ENCODE measurements at places on chromosomes 11 and 22.

- H3K36me3 ChIP-seq, result no peaks in the 10 kb centered on the region
- peak overlapping the region; percentile 94 for H3K4me3 ChIP-seq
- H3K27me3 ChIP-seq, result peaks cover 13% of the 10 kb centered on the region
- peaks cover 7% of the 10 kb centered on the region for H3K4me1 ChIP-seq
- DNase-seq, result no peak
Observed at GRCh38 chr11:14644226-14645014, 816 bp downstream of the PDE3B start.

- H3K36me3 ChIP-seq, result no peaks in the 10 kb centered on the region
- H3K4me1 ChIP-seq, result no peaks in the 10 kb centered on the region
- H3K27ac ChIP-seq, result no peak overlapping the region
Observed at GRCh38 chr11:106585061-106585460, 433.2 kb downstream of the GUCY1A2 start.

DNA sequence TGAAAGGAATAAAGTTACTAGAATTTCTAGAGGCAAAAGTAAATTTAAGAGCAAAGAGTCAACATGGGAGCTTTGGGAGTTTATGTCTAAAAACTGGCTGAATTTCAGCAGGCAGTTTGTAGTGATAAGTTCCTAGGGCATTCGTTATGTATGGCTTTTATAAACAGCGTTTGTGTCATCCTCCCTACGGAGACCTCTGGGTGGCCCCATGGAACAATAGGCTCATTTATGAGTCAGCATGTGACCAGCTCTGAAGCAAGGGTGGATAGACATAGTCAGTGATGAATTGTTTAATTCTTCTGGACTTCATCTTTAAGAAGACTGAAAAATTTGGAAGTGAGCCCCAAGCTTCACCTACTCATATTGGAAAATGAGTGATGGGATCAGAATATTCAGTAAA is 37.1 kb downstream of the SVIP start:
- no peaks in the 10 kb centered on the region for H3K36me3 ChIP-seq
- no peaks in the 10 kb centered on the region for H3K27me3 ChIP-seq
- H3K27ac ChIP-seq, result no peak overlapping the region
- H3K4me3 ChIP-seq, result no peak overlapping the region
- no peak for DNase-seq

DNA sequence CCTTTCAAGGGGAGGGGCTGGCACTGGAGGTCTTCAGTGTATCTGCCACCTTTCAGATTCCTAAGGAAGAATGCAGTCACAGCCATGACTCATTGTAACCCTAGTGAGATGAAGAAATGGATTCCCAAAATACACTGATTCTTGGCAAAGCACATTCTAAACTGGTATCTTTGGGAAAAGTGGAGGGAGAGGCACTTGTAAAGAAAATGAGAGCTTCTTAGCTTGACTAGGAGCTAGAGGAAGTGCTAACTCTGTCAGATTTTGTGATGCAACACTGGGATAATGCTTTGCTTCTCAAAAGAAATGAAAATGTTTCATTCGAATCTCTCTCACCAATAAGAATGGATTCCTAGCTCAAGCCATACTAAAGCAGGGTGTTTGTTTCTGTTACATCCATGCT is 14.3 kb downstream of the NRIP3 start:
- H3K27ac ChIP-seq, result no peak overlapping the region
- H3K4me1 ChIP-seq, result no peaks in the 10 kb centered on the region
- no peaks in the 10 kb centered on the region for H3K36me3 ChIP-seq
- no peak overlapping the region for H3K4me3 ChIP-seq

GRCh38 chr11:97683733-97684132 is 1293.9 kb downstream of the JRKL start:
- H3K27ac ChIP-seq, result no peak overlapping the region
- H3K36me3 ChIP-seq, result no peaks in the 10 kb centered on the region
- DNase-seq, result no peak
- no peak overlapping the region for H3K4me3 ChIP-seq
- H3K4me1 ChIP-seq, result no peaks in the 10 kb centered on the region

- peak; percentile 38 for DNase-seq
- peaks cover 44% of the 10 kb centered on the region for H3K27me3 ChIP-seq
- peak overlapping the region; percentile 27 for H3K4me3 ChIP-seq
- peaks cover 39% of the 10 kb centered on the region for H3K4me1 ChIP-seq
Observed at GRCh38 chr11:64675450-64676260, 47.3 kb downstream of the NRXN2 start.

DNA sequence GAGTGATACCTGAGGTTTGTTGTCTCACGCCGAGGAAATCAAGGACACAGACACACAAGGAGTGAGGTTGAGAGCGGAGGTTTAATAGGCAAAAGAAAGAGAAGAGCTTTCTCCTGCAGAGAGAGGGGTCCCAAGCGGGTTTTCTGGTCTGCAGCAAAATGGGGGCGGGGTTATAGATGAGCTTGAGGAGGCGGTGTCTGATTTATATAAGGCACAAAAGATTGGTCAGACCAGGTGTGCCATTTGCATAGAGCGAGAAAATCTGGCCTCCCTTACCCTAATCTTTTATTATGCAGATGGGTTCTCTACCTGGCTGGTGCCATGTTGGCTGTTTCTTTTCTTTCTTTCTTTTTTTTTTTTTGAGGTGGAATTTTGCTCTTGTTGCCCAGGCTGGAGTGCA is 11.8 kb downstream of the C11orf96 start:
- H3K4me3 ChIP-seq, result no peak overlapping the region
- no peaks in the 10 kb centered on the region for H3K36me3 ChIP-seq
- no peak overlapping the region for H3K27ac ChIP-seq
- no peak for DNase-seq

DNA sequence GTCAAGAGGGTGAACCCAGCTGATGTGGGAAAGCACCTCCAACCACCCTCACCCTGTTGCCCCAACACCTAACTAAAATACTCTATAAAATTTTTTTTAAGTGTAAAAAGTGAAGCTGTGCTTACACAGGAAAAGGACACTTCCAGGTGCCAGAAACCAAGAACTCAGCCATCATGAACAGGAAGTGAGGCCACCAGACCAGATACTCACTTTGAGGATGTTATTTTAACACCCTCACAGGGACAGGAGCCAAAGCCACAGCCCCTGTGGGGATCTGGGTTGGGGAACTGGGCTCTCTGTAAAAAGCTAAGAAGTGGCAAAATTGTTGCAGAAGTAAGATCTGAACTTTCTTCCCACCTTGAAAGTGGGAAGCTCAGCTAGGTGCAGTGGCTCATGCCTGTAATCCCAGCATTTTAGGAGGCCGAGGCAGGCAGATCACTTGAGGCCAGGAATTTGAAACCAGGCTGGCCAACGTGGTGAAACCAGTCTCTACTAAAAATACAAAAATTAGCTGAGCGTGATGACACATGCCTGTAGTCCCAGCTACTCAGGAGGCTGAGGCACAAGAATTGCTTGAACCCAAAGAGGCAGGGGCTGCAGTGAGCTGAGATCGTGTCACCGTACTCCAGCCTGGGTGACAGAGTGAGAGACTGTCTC is 3.8 kb downstream of the RSPH14 start:
- peak overlapping the region; percentile 52 for H3K4me3 ChIP-seq
- H3K4me1 ChIP-seq, result peaks cover 54% of the 10 kb centered on the region
- peak overlapping the region; percentile 70 for H3K27ac ChIP-seq
- H3K27me3 ChIP-seq, result no peaks in the 10 kb centered on the region
- peak; percentile 53 for DNase-seq
- H3K36me3 ChIP-seq, result no peaks in the 10 kb centered on the region

- no peaks in the 10 kb centered on the region for H3K27me3 ChIP-seq
- no peak for DNase-seq
- H3K4me1 ChIP-seq, result no peaks in the 10 kb centered on the region
- no peaks in the 10 kb centered on the region for H3K36me3 ChIP-seq
Observed at GRCh38 chr11:101487775-101488174, 96.0 kb downstream of the TRPC6 start.

DNA sequence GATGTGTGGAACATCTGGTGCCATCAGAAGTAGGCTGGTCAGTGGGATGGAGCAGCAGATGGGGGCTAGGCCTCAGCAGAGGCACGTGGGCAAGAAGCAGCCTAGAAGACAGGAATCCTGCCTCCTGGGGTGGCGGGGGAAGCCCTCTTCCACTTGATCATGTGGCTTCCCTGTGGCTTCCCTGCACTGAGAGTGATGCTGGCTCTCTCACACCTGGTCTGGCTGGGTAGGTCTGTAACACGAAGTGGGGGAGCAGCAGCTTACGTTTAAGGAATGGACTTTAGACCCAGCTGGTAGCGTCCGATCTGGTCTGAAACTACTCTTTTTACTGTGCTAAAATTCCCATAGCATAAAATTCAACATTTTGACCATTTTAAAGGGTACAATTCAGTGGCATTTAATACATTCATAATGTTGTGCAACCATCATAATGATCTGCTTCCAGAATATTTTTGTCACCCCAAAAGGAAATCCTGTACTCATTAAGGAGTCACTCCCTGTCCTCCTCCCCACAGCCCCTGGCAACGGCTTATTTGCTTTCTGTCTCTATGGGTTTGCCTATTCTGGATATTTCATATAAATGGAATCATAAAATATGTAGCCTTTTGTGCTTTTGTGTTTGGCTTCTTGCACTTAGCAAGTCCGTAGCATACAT is 21.7 kb downstream of the PTPN5 start:
- H3K36me3 ChIP-seq, result no peaks in the 10 kb centered on the region
- H3K27ac ChIP-seq, result peak overlapping the region; percentile 91
- peak; percentile 37 for DNase-seq
- peaks cover 34% of the 10 kb centered on the region for H3K4me1 ChIP-seq

GRCh38 chr11:75790986-75791385 is 22.4 kb downstream of the DGAT2 start:
- peaks cover 41% of the 10 kb centered on the region for H3K36me3 ChIP-seq
- H3K4me3 ChIP-seq, result no peak overlapping the region

DNA sequence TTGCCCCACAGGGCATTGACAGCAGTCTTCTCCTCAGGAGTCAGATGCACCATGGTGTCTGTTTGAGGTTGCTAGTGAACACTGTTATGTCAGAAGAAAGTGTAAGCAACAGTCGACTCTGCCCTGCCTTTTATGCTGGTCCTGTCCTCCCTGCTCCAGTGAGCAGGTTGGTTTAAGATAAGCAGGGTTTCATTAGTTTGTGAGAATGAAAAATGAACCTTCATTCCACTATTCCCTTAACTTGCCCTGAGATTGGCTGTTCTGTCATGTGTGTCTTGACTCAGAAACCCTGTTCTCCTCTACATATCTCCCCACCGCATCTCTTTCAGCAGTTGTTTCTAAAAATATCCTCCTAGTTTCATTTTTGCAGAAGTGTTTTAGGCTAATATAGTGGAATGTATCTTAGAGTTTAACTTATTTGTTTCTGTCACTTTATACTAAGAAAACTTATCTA is at the start of gene HBD:
TSS of gene HBD (minus strand) at position 103 of the 454 bp plus-strand sequence. CDS start at position 53, 50 bp downstream.
- no peak within 1 kb of the TSS for H3K27ac ChIP-seq
- H3K36me3 ChIP-seq, result no peaks in the 10 kb centered on the region
- DNase-seq, result no peak
- H3K4me3 ChIP-seq, result no peak within 1 kb of the TSS

- no peak overlapping the region for H3K27ac ChIP-seq
- no peaks in the 10 kb centered on the region for H3K27me3 ChIP-seq
- H3K36me3 ChIP-seq, result peaks cover 21% of the 10 kb centered on the region
- peaks cover 27% of the 10 kb centered on the region for H3K4me1 ChIP-seq
Observed at GRCh38 chr11:3044915-3045314, 12.3 kb downstream of the CARS1 start.

DNA sequence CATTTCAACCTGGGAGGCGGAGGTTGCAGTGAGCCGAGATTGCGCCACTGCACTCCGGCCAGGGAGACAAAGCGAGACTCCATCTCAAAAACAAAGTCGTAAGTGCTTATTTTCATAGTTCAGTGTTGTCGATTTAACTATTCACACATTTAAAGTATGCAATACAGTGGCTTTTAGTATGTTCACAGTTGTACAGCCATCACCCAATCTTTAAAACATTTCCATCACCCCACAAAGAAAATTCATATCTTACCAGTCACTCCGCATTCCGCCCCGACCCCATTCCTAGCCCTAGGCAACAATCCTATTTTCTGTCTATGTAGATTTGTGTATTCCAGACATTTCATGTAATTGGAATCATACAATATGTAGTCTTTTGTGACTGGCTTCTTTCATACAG is 11.9 kb downstream of the IPO7 start:
- H3K36me3 ChIP-seq, result peaks cover 23% of the 10 kb centered on the region
- H3K4me3 ChIP-seq, result peak overlapping the region; percentile 7
- H3K4me1 ChIP-seq, result peaks cover 52% of the 10 kb centered on the region
- H3K27ac ChIP-seq, result peak overlapping the region; percentile 52
- DNase-seq, result no peak
- no peaks in the 10 kb centered on the region for H3K27me3 ChIP-seq

- peaks cover 63% of the 10 kb centered on the region for H3K36me3 ChIP-seq
- H3K27ac ChIP-seq, result no peak overlapping the region
- DNase-seq, result no peak
- H3K4me1 ChIP-seq, result peaks cover 37% of the 10 kb centered on the region
- H3K4me3 ChIP-seq, result no peak overlapping the region
Observed at GRCh38 chr22:46812788-46813187, 50.3 kb downstream of the TBC1D22A start.

- no peaks in the 10 kb centered on the region for H3K27me3 ChIP-seq
- H3K36me3 ChIP-seq, result peaks cover 39% of the 10 kb centered on the region
- H3K4me1 ChIP-seq, result peaks cover 22% of the 10 kb centered on the region
- H3K27ac ChIP-seq, result peak overlapping the region; percentile 56
Observed at GRCh38 chr22:20720692-20721408, 53.1 kb upstream of the SERPIND1 start.

DNA sequence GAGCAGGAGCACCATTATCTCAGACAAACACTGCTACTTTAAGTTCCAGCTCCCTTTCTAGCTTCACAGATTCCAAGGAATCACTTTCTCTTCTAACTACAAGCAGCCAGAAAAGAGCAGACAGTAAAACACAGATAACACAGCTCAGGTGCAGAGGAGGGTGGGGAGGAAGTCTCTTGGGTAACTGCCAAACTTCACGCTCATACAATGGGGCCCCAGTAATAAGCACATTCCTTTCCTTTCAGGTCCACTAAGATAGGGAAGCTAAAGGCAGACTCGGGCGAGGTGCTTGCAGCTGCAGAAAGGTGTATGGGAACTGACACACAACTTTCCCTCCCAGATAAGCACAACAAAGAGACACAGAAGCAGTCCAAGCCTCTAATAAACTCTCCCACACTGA is 69.2 kb upstream of the OR9G4 start:
- no peak for DNase-seq
- no peaks in the 10 kb centered on the region for H3K4me1 ChIP-seq
- no peak overlapping the region for H3K27ac ChIP-seq
- no peaks in the 10 kb centered on the region for H3K36me3 ChIP-seq
- no peak overlapping the region for H3K4me3 ChIP-seq
- no peaks in the 10 kb centered on the region for H3K27me3 ChIP-seq

DNA sequence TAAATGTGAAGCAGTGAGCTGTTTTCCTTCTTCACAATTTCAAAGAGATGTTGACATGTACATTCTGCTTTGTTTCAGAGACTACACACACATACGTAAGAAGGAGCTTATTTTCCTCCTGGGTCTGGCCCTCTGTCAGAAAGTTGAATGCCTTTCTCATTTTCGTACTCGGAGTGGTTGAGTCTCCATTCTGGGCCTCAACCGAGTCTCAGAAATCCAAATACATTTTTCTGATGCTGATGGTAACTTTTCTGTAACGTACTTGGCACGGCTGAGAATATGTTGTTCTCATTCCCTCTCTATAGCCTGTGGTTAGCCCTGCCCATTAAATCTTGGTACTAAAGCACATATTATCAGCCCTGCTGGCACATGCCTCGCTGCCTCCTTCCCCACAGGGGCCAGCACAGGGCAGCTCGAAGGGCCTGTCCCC is 25.3 kb downstream of the PARVA start:
- no peaks in the 10 kb centered on the region for H3K4me1 ChIP-seq
- no peak for DNase-seq
- no peak overlapping the region for H3K4me3 ChIP-seq
- no peaks in the 10 kb centered on the region for H3K36me3 ChIP-seq

- H3K4me1 ChIP-seq, result peaks cover 6% of the 10 kb centered on the region
- no peak for DNase-seq
- no peaks in the 10 kb centered on the region for H3K27me3 ChIP-seq
- peak overlapping the region; percentile 37 for H3K27ac ChIP-seq
- peaks cover 17% of the 10 kb centered on the region for H3K36me3 ChIP-seq
Observed at GRCh38 chr11:60996381-60997138, 25.1 kb downstream of the CD6 start.
